Hair follicular keratinocyte (primary cell): ENCODE measurements at places on chromosomes 4 and X. TPM values are rescaled to one million over a fixed set of nuclear protein-coding genes. Genes with fewer than 3 reads are reported as not detected.

The NOA1 gene
- 24.3 and 26.7 TPM in 2 replicates for total RNA-seq

The GAGE2A gene
- total RNA-seq, result not detected in 2 replicates

The MAGEC1 gene
- not detected in 2 replicates for total RNA-seq

The SHOX gene
- not detected in 2 replicates for total RNA-seq
